CD4-positive, alpha-beta T cell treated with Interferon alpha-2 for 1 hour (primary cell): ENCODE measurements at places on chromosomes 5 and 9.

- DNase-seq: no peak
Observed at GRCh38 chr5:160616712-160617497, 195.2 kb downstream of the PTTG1 start.

DNA sequence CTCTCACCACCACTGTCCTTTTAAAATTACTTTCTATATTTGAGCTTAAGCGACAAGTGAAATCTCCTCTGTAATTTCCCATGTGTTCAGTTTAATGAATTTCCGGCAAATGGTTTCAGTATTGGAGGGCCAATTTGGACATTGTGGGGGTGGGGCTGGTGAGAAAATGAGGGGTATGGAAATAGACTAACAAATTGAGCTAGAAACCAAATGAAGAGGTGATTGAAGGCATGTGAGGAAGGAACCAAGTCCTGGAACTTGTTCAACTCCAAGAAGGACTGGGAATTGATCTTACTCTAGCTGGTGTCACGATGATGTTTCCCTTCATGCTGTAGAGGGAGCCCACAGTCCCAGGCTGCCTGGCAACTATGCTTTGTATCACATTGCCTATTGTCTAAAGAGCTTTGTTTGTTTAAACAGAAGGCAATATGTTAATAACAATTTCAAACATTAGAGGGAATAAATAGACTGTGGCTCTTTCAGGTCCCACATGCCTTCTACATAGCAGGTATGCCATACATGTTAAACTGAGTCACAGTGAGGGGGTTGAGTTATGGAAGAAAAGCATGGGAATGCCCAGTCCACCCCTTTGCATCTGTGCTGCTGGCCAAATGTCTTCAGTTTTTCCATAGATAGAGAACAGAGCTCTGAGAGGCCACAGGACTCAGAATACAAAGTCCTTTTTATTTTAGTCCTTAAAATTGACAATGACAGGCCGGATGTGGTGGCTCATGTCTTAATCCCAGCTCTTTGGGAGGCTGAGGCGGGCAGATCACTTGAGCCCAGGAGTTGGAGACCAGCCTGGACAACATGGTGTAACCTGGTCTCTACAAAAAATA, 25.0 kb upstream of the MATR3 start:
- no peak for DNase-seq

DNA sequence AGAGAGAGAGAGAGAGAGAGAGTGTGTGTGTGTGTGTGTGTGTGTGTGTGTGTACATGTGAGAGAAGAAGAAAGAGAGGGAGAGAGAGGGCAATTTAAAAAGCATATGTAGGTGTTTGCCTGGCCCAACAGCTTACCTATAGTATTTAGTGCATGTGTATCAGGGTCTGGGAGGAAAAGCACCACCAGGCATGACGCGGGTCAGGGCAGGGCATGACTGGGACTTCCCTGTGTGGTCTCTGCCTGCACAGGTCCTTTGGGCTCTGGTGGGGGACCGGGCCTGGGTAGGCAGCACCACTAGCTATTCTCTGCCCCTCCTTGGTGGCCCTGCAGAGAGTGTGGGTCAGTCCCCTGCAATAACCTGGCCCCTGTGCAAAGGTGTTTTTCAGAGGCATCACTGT, 16.1 kb downstream of the IL9 start:
- no peak for DNase-seq

DNA sequence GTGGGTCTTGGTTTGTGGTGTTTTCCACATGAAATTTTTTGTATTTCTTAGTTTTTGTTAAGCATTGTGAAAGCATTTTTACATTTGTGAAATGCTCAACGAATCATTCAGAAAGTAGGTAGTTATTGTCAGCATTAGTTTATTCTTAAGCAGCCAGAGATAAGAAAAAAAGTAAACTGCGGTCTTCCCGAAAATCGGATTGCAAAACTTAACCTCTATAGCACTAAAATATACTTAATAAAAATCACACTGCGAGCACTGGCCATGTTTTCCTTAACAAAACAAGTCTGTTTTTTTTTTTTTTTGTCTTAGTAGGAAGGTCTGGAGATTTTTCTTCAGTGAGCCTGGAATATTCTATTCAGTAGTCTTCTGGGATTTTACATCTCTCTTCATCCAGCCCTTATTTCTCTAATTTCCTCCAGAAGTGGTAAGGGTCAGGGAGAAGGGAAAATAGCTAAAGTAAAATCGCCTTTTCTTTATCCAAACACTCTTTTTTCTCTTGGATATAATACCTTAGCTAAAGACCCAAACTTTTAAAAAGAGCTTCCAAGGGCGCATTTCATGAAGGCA, 289.9 kb downstream of the DMAC1 start:
- DNase-seq: no peak

DNA sequence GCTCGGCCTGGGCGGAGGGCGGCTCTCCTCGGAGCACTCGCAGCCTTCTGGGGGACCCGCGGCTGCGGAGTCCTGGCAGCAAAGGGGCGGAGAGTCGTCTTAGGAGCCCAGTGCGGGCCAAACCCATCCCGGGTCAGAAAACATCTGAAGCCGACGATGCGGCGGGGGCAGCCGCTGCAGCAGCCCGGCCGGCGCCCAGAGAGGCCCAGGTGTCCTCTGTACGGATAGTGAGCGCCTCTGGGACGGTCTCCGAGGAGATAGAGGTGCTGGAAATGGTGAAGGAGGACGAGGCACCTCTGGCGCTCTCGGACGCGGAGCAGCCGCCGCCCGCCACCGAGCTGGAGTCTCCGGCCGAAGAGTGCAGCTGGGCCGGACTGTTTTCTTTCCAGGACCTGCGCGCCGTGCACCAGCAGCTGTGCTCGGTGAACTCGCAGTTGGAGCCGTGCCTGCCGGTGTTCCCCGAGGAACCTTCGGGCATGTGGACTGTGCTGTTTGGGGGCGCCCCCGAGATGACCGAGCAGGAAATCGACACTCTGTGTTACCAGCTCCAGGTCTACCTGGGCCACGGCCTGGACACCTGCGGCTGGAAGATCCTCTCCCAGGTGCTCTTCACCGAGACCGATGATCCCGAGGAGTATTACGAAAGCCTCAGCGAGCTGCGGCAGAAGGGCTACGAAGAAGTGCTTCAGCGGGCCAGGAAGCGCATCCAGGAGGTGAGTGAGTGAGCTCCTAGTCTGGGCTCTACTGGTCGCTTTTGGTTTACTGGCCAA, 1.2 kb downstream of the JMY start:
- peak; percentile 33 for DNase-seq

DNA sequence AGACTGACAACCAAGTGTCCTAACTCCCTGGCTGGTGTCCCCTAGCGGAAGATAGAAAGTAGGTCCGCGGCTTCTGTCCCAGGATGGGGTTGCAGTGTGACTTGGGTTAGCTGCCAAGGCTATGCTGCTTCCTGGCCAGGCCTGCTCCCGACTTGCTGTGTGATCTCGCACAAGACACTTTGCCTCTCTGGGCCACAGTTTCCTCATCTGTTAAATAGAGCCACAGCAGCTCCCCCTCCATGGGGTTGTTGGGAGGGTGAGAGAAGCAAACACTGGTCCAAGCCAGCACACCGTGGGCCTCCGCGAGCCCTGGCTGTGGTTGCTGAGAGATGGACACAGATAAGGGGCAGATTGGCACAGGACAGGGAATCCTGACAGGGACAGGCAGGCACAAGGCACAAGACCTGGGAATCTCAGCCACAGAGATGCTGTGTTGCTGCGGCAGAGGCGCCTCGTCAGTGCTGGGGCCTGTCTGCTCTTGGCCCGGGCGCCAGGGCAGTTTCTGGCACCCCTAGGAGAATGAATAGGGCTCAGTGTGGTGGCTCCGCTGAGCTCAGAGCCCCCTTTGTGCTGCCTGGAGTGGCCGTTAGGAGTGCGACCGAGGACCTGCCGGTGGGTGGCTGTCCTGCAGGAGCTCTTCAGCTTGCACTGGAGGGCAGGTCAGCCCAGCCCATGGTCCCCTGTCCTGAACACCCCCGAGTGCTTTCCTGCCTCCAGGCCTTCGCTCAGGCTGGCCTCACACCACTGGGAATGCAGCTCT, 1.8 kb upstream of the SH2D3C start:
- DNase-seq: no peak

- no peak for DNase-seq
Observed at GRCh38 chr5:124263680-124264491, 482.6 kb downstream of the ZNF608 start.

DNA sequence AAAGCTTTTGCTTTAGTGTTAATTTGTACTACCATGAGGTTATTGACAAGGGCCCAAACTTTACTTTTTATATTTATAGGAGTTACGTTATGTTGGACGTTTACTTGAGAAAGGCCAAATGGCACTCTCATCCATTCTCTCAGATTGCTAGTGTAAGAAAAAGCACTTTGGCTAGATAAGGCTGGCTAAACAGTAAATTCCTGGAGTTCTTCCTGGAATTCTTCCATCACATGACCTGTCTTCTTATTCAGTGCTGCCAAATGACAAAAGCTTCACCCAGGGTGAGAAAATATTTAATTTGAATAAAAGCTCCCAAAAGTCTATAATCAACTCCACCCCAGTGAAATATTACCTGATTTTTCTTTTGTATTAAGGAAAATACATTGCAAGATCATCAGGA, 1568.9 kb upstream of the ACO1 start:
- DNase-seq: no peak

DNA sequence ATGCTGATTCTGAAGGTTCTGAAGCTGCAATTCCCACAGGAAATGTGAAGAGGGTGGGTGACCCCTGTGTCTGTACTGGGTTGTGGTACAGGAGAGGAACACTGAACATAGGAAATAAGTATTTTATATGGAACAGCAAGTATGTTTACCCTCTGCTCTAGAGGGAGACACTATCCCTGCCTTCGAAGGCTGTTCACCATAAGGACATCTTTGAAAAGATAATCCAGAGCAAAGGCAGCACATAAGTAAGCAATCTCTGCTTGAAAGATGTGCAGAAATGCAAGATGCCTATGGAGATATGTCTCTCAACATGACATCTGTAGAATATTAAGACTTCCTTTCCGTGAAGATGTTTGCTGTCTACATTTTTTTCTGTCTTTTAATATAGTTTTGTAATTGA, 184.4 kb upstream of the EFNA5 start:
- DNase-seq: no peak

DNA sequence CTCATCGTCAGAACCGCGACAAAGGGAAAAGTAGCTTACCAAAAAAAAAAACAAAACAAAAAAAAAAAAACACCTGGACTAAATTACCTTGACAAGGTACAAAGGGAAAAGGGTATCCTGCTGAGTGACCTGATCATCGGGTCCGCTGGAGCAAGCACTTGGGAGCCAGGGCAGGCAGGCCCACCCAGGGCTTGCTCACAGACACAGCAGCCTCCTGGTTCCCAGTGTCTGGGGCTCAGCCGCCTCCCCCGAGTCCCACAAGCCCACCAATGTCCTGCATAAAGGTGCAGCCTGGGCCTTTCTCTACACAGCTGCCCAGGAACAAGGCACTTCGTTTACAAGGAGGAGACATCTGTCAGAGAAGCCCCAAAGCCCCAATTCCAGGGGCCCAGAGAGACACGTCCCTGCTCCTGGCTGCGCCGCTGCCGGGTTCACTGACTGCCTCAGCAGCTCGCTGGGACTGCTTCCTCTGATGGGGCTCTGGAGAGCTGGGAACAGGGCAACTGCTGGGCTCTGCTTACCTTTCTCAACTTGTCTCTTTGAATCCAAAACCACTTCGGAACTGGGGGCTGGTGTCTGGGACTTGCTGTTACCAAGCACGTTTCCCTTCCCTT, 63.4 kb downstream of the GOLM1 start:
- no peak for DNase-seq

- DNase-seq: no peak
Observed at GRCh38 chr9:89414670-89415324, 83.1 kb downstream of the SEMA4D start.

- DNase-seq: no peak
Observed at GRCh38 chr5:181052672-181053487, 12.8 kb downstream of the BTNL9 start.

DNA sequence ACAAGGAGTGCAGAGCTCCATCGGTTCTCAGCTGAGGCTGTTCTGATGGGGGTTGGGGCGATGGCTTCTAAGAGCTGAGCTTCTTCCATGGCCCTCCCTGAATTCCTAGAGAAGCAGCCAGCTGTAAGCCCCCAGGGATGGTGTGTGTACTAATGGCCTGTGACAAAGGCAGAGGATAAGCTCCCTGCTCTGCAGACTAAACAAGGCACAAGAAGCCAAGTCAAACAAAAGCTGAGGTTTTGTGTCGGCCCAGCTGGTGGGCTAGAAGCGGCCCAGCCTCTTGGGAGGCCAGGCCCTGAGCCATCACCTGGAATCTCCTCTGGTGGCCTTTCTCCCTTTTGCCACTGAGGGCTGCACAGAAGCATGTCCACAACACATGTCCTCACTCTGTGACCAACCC, 75.0 kb upstream of the XPA start:
- no peak for DNase-seq

- no peak for DNase-seq
Observed at GRCh38 chr5:81269751-81270393, 31.5 kb upstream of the ZCCHC9 start.

DNA sequence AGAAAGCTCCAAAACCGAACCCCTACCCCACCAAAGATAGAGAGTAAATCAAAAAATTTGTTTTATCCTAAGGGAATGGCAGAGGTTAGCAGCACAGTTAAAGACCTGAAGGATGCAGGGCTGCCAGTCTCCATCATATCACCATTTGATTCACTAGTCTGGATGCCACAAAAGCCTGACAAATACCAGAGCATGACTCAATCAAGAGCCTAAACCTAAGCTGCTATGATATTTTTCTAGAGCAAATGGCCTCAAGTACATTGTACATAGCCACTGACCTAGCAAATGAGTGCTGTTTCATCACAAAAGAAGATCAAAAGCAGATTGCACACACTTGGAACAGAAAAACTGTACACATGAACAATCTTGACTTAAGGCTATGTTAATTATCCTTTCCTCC, 48.0 kb downstream of the DPYSL3 start:
- DNase-seq: no peak

GRCh38 chr5:116626272-116626723, 51.7 kb upstream of the SEMA6A start:
- DNase-seq: no peak

- DNase-seq: no peak
Observed at GRCh38 chr5:1419476-1420210, 25.6 kb downstream of the SLC6A3 start.

GRCh38 chr5:72402959-72403628, 82.9 kb downstream of the PTCD2 start:
- DNase-seq: no peak

DNA sequence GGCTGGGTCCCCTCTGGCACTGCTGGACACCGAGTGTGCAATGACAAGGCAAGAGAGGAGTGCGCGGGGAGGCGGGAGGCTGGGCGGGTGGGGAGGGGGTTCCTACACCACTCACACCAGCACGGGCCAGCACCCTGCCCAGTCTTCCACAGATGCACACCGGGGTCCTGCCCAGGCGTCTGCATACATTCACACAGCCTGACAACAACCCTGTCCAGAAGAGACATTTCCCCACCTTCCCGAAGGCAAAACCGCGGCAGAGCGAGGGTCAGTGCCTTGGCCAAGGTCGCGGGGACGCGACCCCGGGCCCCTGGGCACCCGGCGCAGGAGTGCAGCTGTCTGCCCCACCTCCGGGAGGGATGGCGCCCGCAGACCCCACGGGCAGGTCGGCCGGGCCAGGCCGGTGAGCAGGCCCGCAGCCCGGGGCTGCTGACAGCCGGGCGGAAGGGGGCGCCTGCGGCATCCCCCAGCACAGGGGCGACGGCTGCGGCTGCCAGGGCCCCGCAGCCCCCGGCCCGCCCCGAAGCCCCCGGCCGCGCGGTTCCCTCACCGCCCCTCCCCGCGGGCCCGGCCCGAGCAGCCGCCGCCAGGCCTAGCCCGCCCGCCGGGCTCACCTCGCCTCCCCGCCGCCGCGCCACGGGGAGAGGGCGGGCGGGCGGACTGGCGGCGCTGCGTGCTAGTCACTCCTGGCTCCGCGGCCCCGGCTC, 496 bp downstream of the MAPK9 start:
- no peak for DNase-seq
